Activated CD4-positive, alpha-beta T cell treated with anti-CD3 and anti-CD28 coated beads for 1 hour (primary cell): ENCODE measurements at places on chromosomes 16 and 17.

DNA sequence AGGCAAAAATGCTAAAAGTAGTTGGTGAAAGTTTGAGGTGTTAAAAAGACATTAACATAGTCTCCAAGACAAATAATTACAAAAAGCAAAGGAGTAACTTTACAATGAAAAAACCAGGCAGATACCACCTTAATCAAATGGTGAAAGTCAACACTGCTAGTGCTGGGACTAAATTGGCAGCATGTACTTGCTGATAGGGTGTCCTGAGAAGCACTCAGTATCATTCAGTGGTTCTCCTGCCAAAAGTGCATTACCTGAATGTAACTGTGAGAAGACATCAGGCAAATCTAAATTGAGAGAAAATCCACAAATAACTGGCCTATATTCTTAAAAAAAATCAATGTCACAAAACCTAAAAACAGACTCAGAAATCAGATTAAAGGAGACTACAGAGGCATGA is 8.0 kb downstream of the KIAA0753 start:
- no peak for DNase-seq

- DNase-seq, result peak; percentile 47
These were observed 47.6 kb downstream of the IL21R start for GRCh38 chr16:27449434-27450195.

- no peak for DNase-seq
These were observed 16.7 kb upstream of the ERN2 start for GRCh38 chr16:23729503-23730424.

DNA sequence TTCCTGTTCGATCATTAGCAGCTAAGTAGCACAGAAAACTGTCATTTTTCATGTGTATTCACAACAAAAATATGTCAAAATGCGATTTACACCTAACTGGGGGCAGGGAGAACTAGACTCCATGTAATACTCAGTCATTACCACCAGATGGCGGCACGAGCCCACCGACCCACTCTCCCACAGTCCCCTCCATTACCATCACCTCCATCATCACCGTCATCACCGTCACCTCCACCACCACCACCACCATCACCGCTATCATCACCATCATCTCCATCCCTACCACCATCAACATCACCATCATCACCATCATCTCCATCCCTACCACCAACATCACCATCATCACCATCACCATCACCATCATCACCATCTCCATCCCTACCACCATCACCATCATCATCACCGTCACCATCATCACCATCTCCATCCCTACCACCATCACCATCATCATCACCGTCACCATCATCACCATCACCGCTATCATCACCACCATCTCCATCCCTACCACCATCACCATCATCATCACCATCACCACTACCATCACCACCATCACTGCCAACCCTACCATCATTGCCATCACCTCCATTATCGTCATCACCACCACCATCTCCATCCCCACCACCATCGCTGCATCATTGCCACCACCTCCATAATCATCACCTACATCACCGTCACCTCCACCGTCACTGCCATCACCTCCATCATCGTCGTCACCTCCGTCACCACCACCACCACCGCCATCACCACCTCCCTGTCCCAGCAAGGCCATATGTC is 14.4 kb downstream of the NDUFAF8 start:
- peak; percentile 45 for DNase-seq

DNA sequence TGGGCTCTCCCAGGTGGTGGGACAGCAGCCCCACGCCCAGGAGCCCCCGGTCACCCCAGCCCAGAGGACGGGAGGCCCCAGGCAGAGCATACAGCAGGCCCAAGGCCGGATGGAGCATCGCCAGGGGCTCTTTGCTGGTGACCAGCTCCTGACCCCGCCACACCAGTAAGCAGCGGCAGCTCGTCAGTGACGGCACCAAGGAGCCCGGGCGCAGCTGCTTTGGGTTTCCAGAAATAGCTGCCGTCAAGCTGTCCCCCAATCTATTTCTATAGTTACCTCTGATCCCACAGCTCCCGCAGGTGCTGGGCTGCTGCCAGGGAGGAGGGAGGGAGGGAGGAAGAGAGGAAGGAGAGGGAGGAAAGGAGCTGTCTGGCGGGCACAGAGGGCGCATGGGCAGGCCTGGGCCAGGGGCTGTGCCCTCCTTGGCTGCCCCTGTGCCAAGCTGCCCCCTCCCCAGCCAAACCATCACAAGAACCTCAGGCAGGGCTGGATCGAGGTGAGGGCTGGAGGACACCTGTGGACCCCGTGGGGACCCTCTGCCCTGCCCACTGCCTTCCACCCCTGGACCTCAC is 10.8 kb upstream of the RASD1 start:
- DNase-seq, result no peak

GRCh38 chr17:65457183-65457582 is 104.3 kb downstream of the AXIN2 start:
- DNase-seq, result no peak

DNA sequence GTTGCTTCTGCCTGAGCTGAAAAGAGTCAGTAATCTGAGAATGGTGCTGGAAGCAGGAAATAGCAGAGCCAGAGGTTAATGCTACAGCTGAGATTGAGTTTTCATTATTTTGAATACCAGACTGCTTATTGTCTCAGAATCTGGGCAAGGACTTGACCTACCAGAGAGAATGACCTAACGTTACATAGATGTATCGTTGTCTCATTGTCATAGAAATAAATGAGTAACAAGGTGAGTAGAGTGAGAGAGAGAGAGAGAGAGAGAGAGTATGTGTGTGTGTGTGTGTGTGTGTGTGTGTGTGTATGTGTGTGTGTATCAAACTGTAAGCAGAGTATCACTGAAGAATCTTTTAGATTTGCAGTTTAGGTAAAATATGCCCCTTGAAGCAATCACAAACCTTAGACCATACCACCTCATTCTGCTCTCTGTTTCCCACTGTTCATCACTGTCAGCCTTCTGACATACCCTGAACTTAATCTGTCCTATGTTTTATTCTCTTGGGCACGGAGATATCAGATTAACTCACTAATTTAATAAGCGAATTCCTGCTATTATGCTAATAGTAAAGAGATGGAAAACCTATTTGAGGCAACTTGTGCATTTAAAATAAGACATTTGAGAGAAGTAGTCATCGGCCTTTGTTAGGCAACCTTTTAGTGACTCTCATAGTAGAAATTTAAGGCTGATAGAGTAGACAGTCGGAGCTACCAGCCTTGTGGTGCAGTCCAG is 87.8 kb downstream of the CYB561 start:
- DNase-seq, result no peak

DNA sequence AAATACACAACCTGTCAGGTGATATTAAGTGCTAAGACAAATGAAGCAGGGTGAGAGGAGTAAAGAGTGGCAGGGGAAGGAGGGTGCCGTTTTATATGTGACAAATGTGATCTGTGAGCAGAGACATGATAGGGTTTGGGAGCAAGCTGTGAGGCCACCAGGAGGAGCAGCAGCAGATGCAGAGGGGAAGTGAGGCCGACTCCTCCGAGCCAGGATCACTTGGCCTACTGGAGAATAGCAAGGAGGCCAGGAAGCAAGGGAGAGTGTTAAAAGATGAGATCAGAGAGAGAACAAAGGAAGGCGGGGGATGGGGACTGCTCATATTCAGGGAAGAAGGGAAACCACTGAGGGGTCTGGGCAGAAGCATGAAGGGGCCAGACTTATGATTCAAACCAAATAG is 129.4 kb downstream of the TANGO6 start:
- DNase-seq, result no peak
